ENCODE measurements at places on chromosomes 5 and 9. TPM values are rescaled to one million over a fixed set of nuclear protein-coding genes. Genes with fewer than 3 reads are reported as not detected.

- peak; percentile 79 for DNase-seq
Observed at GRCh38 chr5:178232124-178232919, at the start of gene PHYKPL. PHYKPL (minus strand) TSS chr5:178232802; CDS start chr5:178232550, 252 bp downstream.

The TSSK1B gene
- polyA plus RNA-seq = not detected

GRCh38 chr5:135158982-135159381 is 125.0 kb upstream of the PITX1 start:
- DNase-seq = no peak

DNA sequence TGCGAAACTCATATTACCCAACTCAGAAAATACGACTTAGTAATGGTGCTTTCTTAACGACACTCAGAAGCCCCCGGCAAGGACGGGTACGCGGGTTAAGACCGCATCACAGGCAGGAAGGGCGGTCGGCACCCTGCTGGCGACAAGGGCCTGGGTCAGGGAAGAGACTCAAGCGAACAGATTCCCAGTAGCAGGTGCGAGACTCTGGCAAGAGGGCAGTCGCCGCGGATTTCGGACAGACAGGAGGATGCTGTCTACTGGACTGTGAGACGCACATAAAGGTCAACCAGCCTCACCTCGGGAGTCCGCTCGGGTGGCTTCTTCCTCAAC is 398 bp downstream of the RAPGEF6 start:
- DNase-seq = peak; percentile 74

- peak; percentile 4 for DNase-seq
Observed at GRCh38 chr9:112175796-112176315, 759 bp upstream of the SUSD1 start.

All from CD8-positive, alpha-beta memory T cell (primary cell).